ENCODE measurements at places on chromosomes 7 and 10.

- no peak for DNase-seq
These were observed 58.0 kb downstream of the MAP3K8 start for GRCh38 chr10:30491916-30492515.

- no peak for DNase-seq
These were observed 25.6 kb upstream of the MKX start for GRCh38 chr10:27771231-27771630.

GRCh38 chr10:63064706-63065105, 68.4 kb upstream of the NRBF2 start:
- no peak for DNase-seq

GRCh38 chr7:96320442-96320841, 1.5 kb downstream of the SLC25A13 start:
- DNase-seq: no peak

DNA sequence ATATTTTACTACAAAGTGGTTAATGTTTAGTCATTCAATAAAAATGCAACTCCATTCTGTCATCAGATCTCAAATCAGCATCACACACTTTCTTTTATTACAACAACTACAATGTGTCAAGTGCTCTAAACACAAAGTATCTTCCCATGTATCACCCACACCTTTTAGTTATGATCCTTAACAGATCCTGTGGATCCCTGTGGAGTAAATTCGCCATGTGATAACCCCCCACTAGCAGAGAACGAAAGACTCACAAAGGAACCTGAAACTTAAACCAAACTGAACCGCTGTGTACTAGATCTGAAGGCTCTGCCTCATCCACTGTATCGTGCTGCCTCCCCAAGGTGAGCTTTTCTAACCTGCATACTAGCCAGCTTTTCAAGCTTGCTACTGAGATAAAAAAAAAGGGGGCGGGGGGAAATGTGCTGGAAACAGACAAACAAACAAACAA, 1.7 kb downstream of the DPY19L1 start:
- no peak for DNase-seq

DNA sequence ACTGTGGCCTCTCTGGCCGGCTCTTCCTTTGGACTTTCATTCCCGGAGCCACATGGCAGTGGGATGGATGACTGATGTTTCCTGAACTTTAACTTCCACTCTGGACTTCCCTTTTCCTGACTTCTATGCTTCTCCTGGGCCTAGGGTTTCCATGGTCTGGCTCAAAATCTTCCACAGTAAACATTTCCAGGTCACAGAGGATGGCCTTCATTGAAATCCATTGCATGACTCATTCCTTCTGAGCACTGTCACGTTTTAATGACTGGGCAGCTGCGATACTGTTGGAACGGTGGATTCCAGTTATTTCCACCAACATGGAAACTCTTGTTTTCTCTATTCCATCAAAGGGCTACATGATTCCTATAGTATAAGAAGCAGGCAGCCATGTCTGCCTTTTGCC, 24.4 kb upstream of the ZNF273 start:
- DNase-seq: no peak

GRCh38 chr7:17037356-17037755, 155.6 kb upstream of the AGR3 start:
- DNase-seq: no peak

GRCh38 chr7:99639267-99639666, 22.5 kb downstream of the ZSCAN25 start:
- no peak for DNase-seq

DNA sequence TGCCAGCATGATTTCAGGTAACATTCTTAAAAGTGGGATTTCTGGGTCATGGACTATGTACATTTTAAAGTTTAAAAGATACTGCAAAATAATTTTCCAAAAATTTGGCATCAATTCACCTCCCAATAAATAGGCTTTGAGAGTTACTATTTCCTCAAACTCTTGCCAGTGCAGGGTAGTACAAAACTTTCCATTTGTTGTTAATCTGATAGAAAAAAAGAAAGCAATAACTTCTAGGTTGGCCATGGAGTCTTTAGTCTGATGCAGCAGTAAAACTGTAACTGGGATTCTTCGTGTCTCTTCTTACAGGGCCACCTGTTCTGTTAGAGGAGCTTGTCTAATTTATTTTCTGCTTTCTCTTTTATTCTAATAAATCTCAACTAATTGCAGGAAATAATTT, 241.1 kb downstream of the MAGI2 start:
- DNase-seq: no peak
